ENCODE measurements at places on chromosomes 7 and 10. TPM values are rescaled to one million over a fixed set of nuclear protein-coding genes. Genes with fewer than 3 reads are reported as not detected.

NEBL gene
- 0.58 TPM for polyA plus RNA-seq

SPDYE8 gene
- polyA plus RNA-seq: not detected

OR13A1 gene
- polyA plus RNA-seq: not detected

MMD2 gene
- polyA plus RNA-seq: not detected
